ENCODE measurements at places on chromosomes 6 and 20. TPM values are rescaled to one million over a fixed set of nuclear protein-coding genes. Genes with fewer than 3 reads are reported as not detected.

Gene ZC3H12D
- 1.9 TPM for total RNA-seq

Gene STMND1
- not detected for total RNA-seq

Gene CCN2
- 283 TPM for total RNA-seq

Gene ITPA
- total RNA-seq, result 26.8 TPM

Gene RAD21L1
- total RNA-seq, result not detected

Gene PPARD
- 16.0 TPM for total RNA-seq

- ATAC-seq, result no peak
Observed at GRCh38 chr20:25056690-25057233, 1.2 kb downstream of the ACSS1 start.

DNA sequence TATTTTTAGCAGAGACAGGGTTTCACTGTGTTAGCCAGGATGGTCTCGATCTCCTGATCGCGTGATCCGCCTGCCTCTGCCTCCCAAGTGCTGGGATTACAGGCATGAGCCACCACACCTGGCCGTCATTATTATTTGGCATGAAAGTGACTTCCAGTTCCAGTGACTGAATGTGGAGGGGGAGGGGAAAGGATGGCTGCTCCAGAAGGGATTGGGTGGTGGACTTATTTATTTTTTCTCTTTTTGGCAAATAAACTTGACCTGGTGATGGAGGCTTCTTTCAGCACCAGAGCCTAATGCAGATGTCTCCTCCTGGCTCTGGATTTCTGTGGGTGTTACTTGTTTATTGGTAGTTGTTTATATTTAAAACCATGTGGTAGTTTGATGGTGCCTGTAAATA is 16.9 kb upstream of the SLC22A23 start:
- ATAC-seq, result no peak

DNA sequence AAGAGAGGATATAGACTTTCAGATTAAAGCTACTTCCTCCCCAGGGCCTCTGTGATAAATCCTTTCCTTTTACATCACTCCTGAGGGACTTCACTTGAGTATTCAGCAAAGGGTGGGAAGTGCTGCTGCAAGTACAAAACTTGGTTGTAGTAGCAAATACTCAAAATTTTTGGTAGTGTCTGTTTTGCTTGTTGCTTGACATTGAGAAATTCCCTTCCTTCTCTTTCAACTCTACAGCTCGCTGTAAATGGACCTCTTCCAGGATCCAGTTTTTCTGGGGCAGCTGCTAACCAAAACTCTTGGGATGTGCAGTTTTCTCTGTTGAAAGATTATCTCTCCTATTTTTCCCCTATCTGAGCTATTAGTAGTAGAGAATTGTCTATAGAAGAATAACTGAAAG is 472.0 kb downstream of the CD109 start:
- no peak for ATAC-seq

DNA sequence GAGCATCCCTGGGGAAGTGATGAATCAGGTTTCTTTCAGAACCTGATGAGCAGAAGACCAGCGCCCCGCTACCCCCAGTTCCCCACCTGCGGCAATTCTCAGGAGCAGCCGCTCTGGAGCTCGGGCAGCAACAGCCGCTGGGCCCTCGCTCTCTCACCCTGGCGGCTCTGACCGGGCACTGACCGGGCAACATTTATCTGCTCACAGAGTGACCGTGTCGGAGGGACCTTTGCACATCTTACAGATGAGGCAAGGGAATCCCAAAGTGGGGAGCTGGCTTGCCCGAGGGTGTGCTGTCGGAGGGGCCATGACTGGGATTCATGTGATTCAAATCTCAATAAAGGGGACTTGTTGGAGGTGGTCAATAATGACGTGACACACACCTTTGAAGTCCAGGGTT is 26.2 kb upstream of the KCNK16 start:
- no peak for ATAC-seq

DNA sequence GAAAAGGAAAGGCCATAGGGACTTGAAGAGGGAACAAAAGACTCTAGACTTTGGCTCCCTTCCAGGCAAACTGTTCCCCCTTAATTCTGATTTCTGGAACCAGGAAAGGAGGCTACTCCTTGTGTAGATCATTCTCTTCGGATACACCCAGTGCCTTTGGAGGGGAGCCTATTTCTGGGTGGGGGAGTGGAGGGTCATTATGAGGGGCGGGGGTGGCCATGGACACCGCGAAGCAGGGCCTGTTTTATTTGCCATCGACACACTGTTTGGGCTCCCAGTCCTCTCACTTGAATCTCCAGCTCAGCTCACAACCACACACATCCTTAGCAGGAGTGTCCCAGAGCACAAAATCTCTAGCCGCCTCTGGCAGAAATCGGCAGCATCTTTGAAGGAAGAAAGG is 132.3 kb downstream of the PXDC1 start:
- no peak for ATAC-seq

DNA sequence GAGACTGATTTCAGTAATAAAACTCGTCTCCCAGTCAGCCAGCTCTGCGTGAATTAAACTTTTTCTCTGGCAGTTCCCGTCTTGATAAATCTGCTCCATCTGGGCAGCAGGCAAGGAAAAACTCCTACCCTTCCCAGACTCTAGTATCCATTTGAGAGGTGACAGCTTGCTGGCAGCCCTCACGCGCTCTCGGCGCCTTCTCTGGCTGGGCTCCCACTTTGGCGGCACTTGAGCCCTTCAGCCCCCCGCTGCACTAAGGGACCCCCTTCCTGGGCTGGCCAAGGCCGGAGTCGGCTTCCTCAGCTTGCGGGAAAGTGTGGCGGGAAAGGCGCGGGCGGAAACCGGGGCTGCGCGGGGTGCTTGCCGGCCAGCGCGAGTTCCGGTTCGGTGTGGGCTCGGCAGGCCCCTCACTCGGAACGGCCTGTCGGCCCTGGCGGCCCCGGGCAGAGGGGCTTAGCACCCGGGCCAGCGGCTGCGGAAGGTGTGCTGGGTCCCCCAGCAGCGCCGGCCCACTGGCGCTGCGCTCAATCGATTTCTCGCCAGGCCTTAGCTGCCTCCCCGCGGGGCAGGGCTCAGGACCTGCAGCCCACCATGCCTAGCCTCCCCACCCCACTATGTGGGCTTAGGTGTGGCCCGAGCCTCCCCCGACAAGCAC is 21.8 kb upstream of the GMPR start:
- ATAC-seq, result peak; percentile 31

DNA sequence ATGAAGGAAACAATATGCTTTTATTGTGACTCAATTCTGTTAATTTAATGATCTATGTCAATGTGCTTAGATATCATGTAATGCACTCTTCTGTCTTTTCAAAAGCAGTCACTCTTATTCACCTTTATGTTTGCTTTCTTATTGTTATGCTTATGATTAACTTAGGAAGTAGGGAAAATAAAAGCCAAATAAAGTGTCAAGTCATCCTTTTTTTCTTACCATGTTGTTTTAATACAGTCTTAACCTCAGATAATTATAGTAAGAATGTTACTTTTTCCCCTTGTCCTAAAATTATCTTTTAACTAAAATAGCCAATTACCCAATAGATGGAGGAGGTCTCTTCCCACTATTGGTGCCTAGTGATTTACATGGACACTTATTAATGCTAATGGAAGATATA is 72.6 kb downstream of the TFAP2B start:
- no peak for ATAC-seq

DNA sequence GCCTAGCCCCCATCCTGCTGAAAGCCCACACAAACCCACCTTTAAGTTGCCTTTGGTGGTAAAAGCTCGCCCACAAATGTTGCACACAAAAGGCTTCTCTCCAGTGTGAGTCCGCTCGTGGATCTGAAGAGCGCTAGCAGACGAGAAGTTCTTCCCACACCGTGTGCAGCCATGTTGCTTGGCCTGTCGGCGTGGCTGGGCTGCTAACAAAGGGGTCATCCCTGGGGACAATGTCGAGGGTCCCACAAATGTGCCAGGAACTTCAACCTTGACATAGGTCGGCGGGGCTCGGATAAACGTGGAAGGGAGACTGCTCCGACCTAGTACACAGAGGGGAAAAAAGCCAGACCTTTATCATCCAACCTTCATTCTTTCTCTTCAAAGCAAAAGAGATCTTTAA is 13.5 kb downstream of the SALL4 start:
- ATAC-seq, result no peak

GRCh38 chr6:163260111-163260895 is 154.2 kb upstream of the QKI start:
- ATAC-seq, result peak; percentile 22

- peak; percentile 29 for ATAC-seq
Observed at GRCh38 chr6:148800536-148800935, 53.7 kb downstream of the UST start.

GRCh38 chr6:52675372-52675771 is 4.5 kb downstream of the TMEM14A start:
- ATAC-seq, result no peak

DNA sequence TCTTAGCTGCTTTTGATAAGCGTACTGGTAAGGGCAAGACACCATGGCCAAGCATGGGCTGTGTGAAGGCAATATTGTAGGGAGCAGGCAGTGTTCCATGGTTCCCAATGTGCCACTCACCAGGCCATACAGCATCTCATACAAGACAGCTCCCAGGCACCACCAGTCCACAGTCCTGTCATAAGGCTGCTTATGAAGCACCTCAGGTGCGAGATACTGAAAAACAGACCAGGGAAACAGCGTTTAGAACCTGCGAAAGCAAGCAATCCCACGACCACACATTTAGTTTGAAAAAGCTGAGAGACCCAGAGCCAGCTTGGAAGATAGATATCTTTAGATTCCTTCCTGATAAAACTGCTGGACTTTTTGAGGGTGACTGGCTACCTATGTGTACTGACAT is 119.1 kb upstream of the SLC2A12 start:
- ATAC-seq, result no peak

GRCh38 chr20:58544286-58544685 is 29.1 kb upstream of the APCDD1L start:
- no peak for ATAC-seq

- no peak for ATAC-seq
Observed at GRCh38 chr6:41170547-41171160, 7.7 kb upstream of the TREM2 start.

- no peak for ATAC-seq
Observed at GRCh38 chr20:397432-398237, 10.5 kb upstream of the RBCK1 start.

DNA sequence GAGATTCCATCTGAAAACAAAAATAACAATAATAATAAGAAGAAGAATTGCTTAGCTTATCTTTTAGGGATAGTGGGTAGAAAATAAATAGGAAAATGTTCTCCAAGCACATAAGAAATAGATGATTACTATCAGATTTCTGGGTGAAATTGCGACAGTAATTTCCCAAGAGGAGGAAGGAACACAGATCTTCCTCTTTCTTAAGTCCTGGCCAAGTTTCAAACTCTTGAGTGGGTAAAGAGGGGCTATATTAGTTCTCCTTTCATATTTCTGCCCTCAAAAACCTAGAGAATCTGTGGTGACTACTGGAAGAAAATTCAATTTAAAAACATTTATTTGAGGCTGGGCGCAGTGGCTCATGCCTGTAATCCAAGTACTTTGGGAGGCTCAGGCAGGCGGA is 63.7 kb downstream of the PHACTR2 start:
- no peak for ATAC-seq

DNA sequence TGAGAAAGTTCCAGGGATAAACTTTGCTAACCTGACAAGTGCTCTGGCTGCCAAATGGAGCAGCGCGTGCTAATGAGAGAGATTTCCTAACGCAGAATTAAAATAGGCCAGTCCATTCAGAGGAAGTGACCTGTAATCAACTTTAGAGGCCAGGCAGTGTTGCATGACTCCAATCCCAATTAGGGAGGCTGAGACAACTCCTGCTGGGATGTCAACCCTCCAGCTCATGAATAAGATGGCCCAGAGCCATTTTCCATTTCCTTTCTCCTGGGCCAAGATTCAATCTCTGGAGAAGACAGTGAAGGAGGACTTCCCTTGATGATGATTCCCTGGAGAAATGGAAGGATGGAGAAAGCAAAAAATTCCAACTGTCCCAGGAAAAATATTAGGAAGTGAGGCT is 241.5 kb upstream of the RNF24 start:
- ATAC-seq, result no peak

GRCh38 chr20:51312480-51312783 is 230.1 kb downstream of the NFATC2 start:
- no peak for ATAC-seq

DNA sequence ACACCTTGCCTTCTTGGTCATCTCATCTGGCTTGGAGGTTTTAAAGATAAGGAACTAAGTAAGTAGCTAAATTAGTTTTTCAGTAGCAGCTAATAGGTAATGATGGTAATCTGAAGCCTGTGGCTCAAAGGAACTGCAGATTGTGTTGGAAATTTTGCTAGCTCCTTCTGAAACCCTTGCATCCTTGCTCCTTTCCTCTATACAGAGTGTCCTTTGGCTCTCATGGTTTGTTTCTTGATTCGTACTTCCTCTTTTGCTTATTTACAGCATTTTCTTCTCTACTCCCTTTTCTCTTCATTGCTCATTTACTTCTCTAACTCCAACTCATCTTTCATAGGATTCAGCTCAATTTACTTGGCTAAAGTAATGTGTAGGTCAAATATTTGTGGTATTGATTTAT is 19.0 kb downstream of the LRRC1 start:
- ATAC-seq, result no peak

DNA sequence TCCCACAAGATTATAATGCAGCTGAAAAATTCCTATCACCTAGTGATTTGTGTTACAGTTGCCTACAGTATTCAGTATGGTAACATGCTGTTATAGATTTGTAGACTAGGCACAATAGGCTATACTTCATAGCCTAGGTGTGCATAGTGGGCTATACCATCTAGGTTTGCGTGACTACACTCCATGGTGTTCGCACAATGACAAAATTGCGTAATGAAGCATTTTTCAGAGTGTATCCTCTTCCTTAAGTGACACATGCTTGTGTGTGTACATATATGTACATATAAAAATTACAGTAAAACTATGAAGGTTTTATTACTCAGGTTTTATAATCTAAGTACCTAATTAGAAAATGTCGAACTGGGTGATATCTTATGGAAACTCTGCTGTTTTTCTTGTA is 133.0 kb downstream of the FARS2 start:
- ATAC-seq, result no peak

DNA sequence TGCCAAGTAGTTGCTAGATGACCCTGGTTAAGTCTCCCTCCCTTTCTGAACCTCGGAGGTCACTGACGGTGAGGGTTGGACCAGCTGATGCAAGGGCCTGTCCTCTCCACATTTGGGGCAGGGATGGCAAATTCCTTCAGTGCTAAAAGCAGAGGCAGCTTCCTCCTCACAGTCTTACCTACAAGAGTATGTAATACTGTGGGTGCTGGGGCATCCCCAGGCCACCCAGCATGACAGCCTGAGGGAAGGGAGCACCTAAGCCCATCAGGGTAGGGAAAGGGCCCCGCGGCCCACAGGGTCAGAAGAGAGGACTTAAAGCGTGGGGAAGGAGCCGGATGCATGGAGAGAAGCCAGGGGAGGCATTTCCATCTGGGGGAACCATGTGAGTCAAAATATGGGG is 38.0 kb downstream of the TGM3 start:
- no peak for ATAC-seq

GRCh38 chr20:24609757-24610156 is 140.3 kb downstream of the SYNDIG1 start:
- ATAC-seq, result no peak

GRCh38 chr6:130831607-130832006 is 4.4 kb downstream of the SMLR1 start:
- no peak for ATAC-seq

GRCh38 chr6:16752206-16752866 is 8.9 kb downstream of the ATXN1 start:
- peak; percentile 68 for ATAC-seq

GRCh38 chr6:109808837-109809236 is 117.7 kb downstream of the FIG4 start:
- ATAC-seq, result no peak
